ENCODE measurements at places on chromosomes 11 and 22.

GRCh38 chr11:95469258-95469657 lies 238.3 kb upstream of the SESN3 start:
- no peak for DNase-seq

DNA sequence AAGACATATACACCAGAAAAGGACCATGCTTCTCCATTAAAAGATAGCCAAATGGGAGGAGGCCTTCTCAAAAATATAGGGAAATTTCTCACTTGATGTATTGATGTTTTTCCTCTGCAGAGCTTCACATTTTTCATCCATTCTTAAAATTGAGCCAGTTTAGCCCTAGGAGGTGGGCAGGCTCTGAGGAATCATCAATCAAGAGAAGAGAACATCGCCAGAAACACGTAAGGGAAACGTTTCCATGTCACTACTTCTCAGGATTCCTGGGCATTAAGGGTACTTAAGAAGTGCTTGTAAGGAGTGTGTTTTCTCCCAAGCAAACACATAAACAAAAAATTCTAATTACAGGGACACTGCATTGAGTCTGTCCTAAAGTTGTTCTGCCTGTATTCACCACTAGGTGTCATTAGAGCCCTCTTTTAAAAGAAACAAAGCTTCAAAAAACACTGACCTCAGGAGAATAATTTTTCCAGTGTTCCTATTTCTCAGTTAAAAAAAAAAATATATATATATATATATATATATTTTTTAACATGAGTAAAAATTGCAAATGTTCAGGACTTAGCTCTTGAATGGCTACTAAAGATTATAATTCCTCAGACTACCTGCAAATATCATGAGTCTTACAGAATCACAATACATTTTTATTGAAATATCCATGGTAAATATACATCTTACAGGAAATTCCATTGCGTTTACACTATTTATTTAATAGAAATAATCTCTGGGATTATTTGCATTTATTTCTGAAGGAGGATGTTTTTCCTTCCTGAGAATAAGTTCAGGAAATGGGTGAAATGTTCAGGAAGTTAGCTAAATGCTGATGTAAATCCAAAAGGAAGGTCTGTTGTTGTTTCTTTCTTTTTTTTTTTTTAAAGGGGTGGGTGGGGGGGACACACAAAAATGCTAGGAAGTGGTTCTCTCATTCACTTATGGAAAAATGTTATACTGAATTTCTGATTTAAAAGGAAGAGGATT lies 16.0 kb downstream of the FZD4 start:
- DNase-seq = peak; percentile 60

- peak; percentile 18 for DNase-seq
Measured at GRCh38 chr22:20117633-20118299, 740 bp upstream of the TRMT2A start.

GRCh38 chr11:65651589-65652510 lies 10.9 kb downstream of the RELA start:
- no peak for DNase-seq

DNA sequence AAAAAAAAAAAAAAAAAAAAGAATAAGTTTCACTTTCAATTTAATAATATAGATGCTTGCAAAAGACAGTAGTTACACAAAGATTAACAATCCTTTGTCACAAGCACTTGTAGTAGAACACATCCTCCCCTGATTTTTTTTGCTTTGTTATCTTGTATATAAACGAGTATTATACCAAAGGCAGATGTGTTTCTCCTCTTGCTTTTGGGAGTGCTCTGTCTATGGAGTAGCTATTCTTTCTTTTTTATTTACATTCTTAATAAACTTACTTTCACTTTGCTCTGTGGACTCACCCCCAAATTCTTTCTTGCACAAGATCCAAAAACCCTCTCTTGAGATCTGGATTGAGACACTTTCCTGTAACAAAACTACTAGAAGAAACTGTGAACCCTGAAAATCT lies 3.4 kb upstream of the MRPL16 start:
- no peak for DNase-seq
